ENCODE measurements at places on chromosomes 3 and 15.

- no peak for DNase-seq
These were observed 253.2 kb upstream of the LRTM1 start for GRCh38 chr3:55180936-55181535.

GRCh38 chr3:60588806-60589205 lies 662.4 kb downstream of the FHIT start:
- DNase-seq = no peak

DNA sequence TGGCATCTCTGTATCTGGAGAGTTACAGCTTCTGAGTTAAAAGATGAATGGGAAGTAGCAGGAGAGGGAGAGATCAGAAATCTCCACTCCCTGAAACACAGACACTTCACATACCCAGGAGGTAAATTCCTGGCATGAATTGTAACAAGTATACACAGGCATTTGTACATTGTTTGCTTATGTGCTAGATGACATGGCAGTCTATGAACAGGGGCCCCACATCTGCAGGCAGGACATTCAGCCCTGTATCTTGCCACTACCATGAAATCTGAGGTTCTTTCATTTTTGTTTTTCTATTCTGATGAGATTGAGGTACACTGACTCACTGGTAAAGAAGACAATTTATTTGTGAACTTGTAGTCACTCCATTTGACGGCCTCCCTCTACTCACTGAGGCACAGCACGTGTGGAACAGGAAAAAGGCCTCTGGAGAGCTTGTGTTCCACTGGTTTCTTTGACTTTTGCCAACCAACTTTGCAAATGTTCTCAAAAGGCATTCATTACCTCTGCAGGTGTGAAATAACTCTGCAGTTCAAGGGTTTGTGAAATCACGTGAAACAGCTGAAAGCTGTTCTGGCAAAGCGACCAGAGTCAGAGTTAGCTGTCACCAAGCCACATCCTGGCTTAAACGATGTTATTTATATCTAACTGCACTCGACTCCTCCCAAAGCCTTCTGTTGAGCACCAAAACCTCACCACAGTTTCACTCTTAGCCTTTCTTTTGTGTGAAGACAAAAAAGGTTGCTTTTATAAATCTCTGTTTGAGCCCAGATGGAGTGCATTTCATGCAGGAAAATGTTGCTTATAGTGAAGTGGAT lies 401.3 kb upstream of the CFAP20DC start:
- no peak for DNase-seq

GRCh38 chr3:15333099-15333955 lies 941 bp upstream of the SH3BP5 start:
- no peak for DNase-seq

DNA sequence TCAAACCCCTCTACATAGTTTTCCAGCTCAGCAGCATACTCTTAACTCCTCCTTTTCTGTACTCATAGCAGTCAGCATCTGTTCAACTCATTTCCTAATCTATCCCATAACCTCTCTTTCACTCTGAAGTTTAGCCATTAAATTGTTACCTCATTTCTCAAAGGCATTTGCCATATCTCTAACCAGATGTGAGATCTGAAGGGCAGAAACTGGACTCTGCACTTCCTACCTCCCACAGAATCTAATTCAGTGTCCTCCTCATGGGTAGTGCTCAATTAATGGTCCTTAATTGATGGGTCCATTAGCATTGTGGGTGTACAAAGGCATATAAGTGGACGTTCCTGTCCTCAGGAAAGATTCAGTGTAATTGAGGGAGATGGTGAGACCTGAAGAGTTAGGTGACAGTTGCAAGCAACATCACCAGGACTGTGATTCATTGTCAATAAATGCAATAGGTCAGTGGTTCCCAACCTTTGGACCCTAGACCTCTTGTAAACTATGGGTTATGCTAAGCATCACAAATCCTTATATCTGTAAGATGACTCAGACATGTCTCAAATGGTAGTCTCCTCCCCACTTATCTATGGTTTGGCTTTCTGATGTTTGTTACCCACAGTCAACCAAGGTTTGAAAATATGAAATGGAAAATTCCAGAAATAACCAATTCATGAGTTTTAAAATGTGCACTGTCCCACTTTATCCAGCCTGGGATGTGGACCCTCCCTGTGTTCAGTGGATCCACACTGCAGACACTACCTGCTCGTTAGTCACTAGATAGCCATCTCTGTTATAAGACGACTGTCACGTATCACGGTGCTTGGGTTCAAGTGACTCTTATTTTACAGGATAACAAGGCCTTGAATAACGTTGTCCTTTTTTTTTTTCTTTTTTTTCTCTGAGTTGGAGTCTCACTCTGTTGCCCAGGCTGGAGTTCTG lies 25.0 kb upstream of the UACA start:
- no peak for DNase-seq

DNA sequence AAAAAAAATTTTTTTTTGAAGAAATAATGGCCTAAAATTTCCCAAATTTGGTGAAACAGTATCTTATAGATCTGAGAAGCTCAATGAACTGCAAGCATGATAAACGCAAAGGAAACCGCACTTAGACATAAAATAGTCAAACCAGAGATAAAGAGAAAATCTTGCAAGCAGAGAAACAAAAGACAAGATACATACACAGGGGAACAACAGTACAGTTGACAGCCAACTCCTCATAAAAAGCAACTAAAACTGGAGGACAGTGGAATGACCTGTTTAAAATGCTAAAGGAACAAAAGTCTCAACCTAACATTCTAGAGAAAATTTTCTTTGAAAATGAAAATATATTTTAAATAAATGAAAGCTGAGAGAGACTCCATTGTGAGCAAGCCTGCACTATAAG lies 107.5 kb downstream of the RASA2 start:
- DNase-seq = no peak

DNA sequence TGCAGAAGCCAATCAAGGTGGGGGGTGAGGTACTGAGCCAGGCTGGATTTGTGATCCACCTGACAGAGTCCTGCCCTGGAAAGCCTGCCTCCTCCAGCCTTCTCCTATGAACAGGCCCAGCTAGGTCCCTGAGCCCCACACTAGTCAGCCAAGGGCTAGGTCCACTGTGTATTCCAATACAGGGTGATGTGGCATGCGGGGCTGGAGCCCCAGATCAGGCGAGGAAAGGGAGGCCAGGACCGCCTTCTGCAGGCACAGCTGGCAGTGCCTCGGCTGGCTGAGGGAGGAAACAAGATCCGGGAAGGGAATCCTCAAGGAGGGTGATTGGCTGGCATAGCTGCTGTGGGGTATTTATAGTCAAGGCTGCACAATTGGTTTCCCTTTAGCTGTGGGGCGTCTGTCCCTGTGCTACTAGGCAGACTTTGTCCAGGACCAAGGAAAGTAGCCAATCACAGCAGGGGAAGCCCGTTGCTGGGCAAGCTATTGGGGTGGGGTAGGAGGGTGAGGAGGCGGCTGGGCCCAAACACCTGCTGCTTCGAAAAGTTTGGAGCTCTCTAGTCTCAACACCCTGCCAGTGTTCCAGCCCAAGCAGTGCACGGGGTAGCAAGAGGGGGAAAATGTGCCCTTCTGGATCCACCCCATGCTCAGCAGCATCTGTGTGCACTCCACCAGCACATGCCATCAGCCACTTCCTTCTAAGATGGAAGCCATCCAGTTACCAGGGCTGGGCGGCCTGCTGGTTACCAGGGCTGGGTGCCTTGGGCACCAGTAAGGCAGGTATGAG lies 5.9 kb downstream of the KY start:
- DNase-seq = no peak

Measured in H54 (cell line).